ENCODE measurements at places on chromosomes 4 and X. TPM values are rescaled to one million over a fixed set of nuclear protein-coding genes. Genes with fewer than 3 reads are reported as not detected.

- no peak for DNase-seq
These were observed 181.4 kb upstream of the HCCS start for GRCh38 chrX:10929747-10930146.

DNA sequence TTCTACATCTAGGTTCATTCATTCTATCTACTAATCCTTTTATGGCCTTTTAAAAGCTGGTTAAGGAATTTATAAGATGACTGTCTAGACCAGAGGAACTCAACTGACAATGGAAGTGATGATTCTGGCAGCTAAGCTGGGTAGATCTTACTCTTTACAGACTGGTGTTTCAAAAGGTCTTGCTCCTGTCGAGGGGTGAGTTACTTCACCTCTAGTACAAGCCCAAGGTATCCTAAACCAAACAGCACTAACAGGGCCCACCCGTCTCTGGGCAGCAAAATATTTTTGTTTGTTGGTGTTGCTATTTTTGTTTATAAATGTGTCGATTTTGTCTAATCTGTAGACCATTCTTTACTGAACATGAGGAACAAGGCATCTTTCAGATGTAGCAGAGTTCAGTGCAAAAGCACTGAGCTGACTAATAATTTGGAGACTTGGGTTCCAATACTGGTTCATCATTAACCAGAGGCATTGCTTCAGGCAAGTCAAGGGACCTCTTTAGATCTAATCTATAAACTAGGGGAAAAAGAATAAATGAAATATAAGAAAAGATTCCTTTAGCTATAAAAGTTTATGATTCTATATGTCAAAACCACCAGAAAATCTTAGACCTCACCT is 90.3 kb upstream of the FRG1 start:
- no peak for DNase-seq

GRCh38 chrX:23374291-23374690 is 39.6 kb downstream of the PTCHD1 start:
- DNase-seq, result no peak

DNA sequence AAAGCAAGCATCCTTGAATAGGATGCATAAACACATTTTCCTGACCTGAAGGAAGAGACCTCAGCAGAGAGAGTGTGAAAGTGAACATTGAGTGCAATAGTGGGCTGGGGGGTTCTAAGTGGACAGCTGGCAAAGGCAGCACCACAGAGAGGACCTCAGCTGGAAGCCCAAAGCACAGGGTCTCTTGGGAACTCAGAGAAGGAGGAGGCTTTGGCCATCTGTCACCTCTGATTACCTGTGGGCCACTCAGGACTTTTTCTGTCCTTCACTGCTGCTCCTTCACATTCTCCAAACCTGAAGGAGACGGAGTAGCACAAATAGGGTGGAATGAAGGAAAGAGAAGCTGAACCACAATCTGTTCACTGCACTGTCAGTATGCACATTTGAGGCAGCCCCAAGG is 37.9 kb upstream of the FAT4 start:
- DNase-seq, result no peak

GRCh38 chrX:6131287-6131686 is 97.4 kb downstream of the NLGN4X start:
- no peak for DNase-seq

DNA sequence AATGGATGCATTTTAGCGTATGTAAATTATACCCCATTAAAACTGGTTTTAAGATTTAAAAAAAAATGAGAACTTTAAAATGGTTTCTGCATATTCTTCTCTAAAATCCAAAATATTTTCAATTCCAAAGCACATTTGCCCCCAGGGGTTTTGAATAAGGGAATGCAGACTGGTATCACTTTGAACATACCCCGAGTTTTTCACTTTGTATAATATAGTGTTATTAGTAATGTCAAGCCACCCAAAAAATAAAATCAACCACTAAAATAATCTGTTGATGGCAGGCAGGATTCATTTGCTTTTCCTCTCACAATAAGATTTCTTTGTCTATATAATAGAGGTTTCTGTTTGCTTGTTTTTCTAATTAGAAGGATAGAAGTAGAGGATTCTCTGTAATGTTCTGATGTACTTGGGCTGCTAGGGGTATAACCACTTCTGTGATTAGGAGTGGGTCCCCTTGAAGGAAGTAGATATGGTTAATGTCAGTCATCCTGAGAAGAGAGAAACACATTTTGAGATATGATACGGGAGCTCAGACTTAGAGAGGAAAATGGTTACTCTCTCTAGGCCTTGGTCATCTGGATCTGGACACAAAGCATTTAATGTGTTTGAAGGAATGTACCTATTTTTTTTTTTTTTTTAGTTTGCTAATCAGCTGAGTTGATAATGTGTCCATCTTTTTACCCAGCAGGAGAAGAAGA is 9.3 kb upstream of the LIN54 start:
- no peak for DNase-seq

DNA sequence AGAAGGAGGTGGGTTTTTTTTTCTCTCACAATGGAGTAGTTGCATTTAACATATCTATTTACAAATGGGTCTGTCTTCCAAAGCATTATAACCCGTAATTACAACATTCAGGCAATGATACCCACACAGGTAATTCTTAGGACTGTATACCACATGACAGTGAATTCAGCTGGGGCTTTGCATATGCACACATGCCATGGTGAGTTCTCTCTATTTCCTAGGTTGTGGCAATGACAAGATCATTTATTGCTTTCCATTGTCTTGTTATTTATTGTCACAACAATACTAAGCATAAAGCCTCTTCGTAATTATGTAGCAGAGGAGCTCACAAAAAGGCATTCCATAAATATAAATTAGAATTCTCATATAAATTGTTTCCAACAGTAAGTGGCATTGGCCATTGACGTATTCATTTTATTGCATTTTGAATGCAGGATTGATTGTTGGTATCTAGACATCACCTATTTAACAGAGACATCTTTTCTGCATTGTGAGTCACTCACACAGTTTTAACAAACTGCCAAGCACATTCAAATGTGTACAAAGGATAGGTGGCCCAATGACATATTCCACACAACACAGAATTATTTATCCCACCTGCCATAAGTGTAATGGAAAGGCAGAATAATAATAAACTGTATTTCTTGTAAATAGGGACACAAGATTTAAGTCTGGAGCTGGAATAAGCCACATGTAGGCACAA is 390.7 kb upstream of the GALNT7 start:
- DNase-seq, result no peak

GRCh38 chrX:49291615-49292337 is 11.7 kb upstream of the GAGE10 start:
- DNase-seq, result peak; percentile 42

The FAM149A gene
- total RNA-seq, result 51.4 TPM

The FRMD7 gene
- total RNA-seq, result not detected
